ENCODE measurements at places on chromosomes 6 and 20.

GRCh38 chr6:127198549-127198948, 68.1 kb upstream of the RNF146 start:
- DNase-seq, result no peak

- DNase-seq, result no peak
Measured at GRCh38 chr20:61937146-61937962, 128.3 kb downstream of the TAF4 start.

DNA sequence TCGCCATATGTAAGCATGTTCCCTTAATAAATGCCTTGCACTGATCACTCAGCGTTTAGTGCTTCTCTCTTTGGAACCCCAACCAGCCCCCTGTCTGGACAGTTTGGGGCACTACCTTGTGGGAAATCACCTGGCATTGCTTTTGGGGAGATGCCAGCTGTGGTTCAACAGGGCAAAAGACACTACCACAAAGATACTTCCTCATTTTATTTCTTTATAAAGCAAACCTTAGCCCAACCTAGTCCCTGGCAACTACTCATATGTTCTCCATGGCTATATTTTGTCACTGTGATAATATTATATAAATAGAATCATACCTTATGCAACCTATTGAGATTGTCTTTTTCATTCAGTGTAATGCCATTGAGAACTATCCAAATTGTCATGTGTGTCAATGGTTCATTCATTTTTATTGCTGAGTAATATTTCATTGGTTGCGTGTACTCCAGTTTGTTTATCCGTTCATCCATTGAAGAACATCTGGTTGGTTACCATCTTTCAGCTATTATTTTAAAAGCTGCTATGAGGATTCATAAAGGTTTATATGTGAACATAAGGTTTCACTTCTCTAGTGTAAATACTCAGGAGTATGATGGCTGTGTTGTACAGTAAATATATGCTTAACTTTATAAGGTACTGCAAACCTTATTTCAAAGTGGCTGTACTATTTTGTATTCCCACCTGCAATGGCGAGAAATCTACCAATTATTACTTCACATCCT, 114.8 kb downstream of the MOXD1 start:
- DNase-seq, result no peak

DNA sequence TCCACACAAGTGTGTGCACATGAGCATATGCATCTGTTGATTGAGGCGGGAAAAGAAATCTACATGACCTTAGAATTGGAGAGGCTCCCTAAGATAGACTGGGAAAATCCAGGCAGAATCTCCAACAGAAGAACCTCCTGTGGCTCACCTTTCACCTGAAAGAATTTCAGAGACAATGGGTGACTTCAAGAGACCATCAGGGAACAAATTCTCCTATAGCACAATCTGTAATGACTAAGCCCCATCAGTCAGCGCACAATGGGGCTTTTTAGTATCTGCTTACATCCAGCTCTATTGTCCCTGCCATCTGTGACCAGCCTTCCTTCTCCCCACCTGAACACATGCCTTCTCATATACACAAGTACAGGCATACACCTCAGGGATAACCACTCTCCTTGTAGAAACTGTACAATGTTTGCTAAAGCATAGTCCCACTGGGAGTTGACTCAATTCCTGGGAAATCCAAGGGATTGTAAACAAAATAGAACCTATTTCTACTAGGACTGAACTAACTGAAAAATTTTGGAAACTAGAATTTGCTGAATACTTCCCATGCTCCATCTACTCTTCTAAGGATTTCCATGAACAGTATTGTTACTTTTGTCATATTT, 150.8 kb upstream of the STXBP5 start:
- DNase-seq, result no peak

DNA sequence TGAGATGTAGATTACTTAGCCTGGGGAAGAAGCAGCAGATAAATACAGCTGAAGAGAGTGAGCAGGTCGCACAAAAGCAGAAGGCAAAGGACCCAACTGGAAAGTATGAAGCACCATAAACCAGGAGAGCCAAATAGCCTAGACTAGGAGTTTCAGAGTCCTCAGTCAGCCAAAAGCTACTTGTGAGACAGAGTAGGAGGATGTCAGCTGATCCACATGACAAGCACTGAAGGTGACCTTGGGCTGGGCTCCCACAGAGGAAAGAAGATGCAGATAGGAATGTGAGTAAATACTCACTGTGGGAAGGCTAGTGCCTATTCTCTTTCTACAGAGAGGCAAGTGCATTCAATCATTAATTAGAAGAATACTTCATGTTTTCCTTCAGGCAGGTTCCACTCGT, 274.0 kb upstream of the POU3F2 start:
- no peak for DNase-seq

DNA sequence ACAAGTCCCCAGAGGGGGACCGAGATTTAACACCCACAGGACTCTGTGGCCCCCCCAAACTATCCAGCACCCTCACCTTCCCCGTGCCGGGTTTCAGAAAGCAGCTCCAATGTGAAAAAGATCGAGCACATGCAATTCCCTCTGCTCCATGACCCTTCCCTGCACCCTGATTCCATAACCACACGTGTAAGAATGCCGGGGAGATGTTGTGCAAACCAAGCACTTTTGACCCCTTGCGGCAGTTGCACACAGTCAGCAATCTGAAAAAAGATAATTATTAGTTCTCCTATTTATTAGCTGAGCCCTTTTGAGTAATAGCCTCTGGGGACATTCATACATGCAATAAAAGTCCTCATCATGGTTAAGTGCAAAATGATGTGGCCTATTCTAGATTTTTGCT, 13.0 kb downstream of the FOXQ1 start:
- DNase-seq, result no peak

- peak; percentile 67 for DNase-seq
Measured at GRCh38 chr20:31661625-31662371, 24.1 kb downstream of the COX4I2 start.

GRCh38 chr20:57657535-57658446, 37.6 kb upstream of the ZBP1 start:
- no peak for DNase-seq

DNA sequence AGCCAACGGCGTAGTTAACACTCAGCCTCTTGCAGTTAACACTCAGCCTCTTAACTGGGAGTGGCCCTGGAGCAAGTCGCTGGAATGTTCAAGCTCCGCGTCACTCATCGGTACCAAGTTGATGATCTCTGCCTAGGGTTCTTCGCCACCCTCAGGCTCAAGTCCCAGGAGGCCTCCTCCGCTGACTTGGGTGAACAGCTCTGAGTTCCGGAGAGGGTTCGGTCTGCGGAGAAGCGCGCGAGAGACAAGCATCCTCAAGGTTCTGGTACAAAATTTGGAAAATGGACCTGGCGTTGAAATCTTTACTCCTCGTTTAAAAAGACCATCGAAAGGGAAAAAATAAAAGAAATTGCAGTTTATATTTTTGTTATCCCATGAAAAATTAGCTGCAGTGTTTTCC, 876 bp upstream of the DSP start:
- no peak for DNase-seq

DNA sequence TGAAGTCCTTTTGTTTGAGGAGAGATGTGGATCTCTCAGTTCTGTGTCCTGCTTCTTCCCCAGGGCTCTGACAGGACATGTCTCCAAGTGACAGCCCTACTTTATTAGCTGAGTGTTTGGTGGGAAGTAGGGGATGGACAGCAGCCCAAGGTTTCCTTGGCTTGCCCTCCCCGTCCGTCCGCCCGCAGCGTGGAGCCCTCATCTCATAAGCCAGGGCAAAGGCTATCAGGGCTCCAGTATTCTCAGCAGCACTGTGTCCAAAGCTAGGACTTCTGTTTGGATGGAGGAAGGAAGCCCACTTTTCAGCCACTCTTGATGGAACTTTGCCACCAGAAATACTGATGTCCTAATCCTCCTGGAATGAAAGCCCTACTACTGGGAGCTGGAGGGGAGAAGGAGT, 13.6 kb downstream of the CDC5L start:
- no peak for DNase-seq

GRCh38 chr6:151387175-151387970, 4.0 kb downstream of the ZBTB2 start:
- no peak for DNase-seq

DNA sequence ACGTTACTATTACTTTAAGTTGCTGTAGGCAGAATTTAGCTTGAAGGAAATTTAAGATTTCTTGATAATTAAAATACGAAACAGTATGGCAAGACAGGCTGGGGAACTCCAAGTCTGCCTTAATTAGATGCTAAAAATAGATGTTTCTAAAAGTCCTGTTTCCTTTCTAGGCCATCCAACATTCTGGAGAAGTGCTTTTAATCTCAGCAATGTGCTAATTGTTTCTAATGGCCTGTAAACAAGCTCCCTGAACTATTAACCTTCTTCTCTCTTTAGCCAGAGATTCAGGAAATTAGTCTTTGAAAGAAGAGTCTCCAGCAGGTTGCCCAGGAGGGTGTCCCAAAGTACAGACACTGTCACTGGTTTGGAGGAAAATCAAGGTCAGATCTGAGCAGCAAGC, 677.3 kb upstream of the AGPAT4 start:
- no peak for DNase-seq

All from NCI-H774 (cell line).